ENCODE measurements at places on chromosomes 4 and X.

- no peak for DNase-seq
Measured at GRCh38 chr4:167838686-167839085, 253.7 kb upstream of the ANXA10 start.

GRCh38 chr4:28148221-28148620 is 1287.6 kb downstream of the STIM2 start:
- no peak for DNase-seq

DNA sequence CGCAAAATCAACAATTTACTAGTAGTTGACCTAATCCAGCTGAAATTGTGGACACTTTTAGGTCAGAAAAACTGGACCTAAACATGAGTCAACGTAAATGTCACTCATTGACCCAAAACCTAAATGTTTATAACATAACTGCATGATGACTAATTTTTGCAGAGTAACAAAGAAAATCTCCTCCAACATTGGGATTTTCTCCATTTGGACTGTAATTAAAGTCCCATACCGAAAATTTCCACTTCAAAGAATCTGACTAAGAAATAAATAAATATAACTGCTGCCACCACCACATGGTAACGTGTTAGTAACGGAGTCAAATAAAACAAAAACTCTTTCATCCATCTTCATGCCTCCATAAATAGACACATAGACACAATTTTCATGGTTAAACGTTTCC is 1.9 kb downstream of the ADGRA3 start:
- no peak for DNase-seq

DNA sequence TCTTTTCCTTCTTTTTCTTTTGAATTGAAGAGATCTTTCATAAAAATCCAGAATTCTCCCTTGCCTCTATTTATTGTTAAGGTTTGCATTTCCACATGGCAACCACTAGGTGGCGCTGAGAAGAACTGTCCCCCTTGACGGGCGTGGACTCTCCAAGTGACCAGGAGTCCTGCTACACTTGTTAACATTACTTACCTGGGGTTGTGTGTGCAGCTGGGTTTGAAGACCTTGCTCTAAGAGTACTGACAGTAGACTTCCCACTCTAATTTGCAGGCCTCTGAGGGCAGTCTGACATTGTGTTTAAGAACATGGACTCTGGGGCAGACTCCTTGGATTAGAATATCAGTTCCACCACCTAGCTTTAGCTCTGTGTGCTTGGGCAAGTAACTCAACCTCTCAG is 52.8 kb downstream of the GPRIN3 start:
- DNase-seq, result no peak

DNA sequence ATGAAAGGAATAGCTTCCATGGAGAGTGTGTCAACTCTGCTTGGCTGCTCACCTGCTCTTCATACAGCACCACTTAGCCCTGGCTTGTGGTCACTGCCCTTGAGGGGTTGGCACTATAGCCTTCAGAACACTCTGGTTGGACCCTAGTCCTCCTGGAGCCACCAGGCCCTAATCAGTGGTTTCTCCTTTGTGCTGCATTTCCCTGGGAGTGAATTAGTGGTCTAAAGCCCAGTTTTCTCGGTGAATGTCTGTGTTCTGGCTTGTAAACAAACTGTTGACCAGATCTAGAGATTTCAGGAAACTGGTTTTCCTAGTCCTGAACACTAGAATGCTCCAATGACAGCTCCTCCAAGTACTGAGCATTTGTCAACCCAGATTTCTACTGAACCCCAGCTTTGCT is 28.6 kb upstream of the TMEM154 start:
- no peak for DNase-seq

- no peak for DNase-seq
Measured at GRCh38 chr4:188780686-188781085, 641.4 kb downstream of the TRIML1 start.

DNA sequence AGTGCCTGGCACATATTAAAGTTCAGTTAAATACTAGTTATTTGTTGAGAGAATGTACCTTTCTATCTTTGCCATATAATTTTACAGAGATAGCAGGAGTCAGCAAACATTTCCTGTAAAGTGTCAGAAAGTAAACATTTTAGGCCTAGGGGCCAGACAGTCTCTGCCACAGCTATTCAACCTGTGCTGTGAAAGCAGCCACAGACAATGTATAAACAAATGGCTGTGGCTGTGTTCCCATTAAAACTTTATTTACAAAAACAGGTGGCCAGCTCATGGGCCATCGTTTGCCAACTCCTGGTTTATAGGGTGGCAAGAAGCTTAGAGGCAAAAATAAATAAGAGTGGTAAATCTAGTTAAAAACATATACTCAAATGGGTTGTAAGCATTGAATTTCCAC is 34.0 kb upstream of the BRS3 start:
- DNase-seq, result no peak

DNA sequence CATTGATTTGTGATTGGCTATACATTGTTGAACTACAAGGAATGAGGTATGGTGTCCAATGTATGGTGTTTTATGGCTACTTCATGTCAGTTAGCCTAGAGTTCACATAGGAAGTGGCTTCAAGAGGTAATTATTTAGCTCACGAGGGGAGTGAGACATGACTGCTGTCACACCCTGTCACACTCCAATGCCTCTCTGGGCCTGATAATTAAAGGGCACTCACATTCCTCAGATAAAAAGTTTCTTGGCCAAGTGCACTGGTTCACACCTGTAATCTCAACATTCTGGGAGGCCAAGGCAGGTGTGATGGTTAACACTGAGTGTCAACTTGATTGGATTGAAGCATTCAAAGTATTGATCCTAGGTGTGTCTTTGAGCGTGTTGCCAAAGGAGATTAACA is 65.0 kb upstream of the DDX60 start:
- no peak for DNase-seq

DNA sequence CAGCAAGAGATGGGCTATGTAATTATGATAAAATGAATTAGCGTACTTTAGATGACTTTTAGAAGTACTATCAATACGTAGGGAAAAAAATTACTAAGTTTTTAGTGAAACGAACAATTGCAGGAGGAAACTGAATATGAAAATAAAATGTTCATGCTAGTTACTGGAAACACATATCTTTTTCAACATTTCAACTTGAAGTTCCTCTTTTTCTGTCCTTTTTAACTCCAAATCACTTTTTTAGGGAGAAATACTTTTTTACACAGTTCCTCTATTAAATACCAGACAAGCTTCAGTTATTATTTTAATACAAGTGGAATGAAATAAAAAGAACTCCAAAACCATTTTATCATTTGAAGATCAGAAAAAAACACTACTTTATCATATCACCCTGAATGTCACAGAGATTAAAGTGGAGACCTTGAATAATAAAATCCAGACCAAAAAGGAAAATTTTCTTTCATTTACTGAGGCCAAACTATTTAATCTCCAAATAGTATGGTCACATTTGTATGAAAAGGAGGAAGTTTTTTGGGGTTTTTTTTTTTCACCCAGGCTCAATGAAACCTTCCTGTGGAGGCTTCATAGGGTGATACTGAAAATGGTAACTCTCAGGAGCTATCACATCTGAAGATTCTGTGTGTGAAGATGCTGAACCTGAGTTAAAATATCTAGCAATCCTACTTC is 306.2 kb downstream of the INPP4B start:
- no peak for DNase-seq

GRCh38 chrX:72146527-72146926 is 14.8 kb upstream of the RTL5 start:
- no peak for DNase-seq

DNA sequence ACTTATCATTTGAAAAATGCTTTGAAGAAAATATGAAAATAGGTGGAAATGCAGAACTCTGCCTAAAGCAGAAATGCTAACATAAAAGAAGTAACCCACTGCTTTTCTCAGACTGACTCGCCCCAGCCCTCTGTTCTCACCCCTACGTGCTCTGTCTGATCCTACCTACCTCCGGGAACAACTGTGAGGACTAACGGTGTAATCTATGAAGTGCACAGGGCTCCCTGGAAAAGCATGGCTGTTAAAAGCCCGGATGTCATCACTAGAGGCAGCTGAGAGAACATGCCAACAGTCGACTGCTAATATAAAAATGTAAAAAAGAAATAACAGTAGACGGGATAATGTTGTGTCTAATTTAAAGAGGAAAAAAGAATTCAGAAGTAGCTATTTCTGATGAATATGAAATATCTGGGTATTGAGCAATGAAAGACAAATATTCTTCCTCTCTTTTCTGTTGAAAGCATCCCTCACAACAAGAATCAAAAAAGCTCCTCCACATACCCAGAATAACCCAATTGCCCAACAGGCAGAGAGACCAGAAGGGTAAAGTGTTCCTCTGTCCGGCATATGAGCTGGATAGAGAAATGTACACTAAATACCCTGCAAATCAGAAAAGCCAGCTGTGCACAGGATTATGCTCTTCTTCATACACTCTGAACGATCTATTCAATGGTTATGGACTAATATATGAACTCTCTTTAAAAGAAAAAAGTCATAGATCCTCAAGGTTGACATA is 130.7 kb downstream of the TSPAN5 start:
- DNase-seq, result no peak

- no peak for DNase-seq
Measured at GRCh38 chr4:127629371-127629770, 3.4 kb upstream of the INTU start.

DNA sequence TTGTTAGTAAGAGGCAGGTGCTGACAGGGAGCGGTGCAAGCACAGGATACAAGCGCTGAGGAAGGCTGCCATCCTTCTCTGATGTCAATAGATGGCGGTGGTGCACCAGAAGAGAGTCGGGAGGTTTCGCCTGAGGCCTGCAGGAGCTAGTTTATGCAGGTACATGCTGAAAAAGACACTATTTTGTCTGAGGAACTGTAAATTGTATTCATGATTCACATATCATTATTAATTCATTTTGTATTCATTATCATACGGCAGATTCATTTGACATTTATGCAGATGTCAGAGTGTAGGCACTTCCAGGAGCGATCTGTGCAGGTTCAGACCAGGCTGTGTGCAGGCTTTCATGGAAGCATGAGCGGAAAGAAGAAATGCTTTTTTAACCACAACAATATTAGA is 824.0 kb downstream of the STIM2 start:
- DNase-seq, result no peak

- DNase-seq, result no peak
Measured at GRCh38 chr4:146470604-146471003, 51.1 kb downstream of the SLC10A7 start.

- DNase-seq, result no peak
Measured at GRCh38 chr4:899556-899906, 32.6 kb downstream of the GAK start.

GRCh38 chrX:87517571-87518141 is at the start of gene KLHL4:
KLHL4 (plus strand) TSS chrX:87517802; CDS start chrX:87517894, 92 bp downstream.
- DNase-seq, result no peak

DNA sequence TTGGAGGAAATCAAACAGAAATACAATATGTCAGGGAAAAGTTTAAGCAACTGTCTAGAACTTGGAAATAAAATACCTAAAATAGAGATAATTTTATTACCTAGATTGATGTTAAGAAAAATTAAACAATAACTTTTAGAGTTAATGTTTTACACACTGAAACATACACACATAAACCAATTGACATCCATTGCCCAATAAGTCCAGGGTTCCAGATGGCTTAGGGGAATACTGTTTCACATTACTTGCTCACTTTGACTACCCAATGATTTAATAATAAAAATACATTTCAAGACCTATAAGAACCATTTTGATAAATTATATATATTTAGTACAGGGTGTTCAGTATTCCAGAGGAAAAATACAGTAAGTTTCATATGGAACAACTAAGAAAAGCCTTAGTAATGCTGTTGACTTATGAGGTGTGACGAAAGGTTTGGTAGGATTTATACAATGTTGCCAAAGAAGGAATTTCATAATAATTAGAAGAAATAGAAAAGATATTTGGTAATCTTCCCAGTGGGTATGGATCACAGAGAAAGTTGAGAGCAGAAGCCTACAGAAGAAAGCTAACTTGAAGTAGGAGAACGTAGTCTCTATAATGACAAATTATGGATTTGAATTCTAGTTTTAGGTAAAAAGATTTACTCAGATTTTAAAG is 23.0 kb upstream of the UGT2B4 start:
- no peak for DNase-seq

- DNase-seq, result no peak
Measured at GRCh38 chr4:87055311-87055710, 120.5 kb downstream of the AFF1 start.

DNA sequence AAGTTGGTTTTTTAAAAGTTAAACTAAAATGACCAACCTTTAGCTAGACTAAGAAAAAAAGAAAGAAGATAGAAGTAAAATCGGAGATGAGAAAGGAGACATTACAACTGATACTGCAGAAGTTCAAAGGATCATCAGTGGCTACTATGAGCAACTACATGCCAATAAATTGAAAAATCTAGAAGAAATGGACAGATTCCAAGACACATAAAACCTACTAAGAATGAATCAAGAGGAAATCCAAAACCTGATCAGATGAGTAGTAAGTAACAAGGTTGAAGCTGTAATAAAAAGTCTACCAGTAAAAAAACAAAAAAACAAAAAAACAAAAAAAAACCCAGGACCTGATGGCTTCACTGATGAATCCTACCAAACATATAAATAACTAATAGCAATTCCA is 16.1 kb downstream of the IQCM start:
- DNase-seq, result no peak

DNA sequence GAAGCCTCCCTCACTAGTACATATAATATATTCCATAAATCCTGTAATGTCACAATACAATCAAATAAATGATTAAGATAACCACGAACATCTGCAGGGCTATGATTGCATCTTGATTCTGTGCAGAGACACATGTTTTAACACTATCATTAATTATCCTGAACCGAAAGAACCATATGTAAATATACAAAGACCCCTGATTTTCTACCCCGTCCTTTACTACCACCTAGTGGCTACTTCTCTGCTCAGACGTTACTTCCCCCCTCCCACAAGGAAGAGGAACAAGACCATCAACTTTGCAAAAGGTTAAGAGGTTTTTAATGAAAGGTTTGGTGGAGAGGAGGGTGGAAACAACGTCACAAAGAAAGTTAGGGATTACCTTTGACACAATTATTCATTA is 134.0 kb downstream of the COL4A6 start:
- no peak for DNase-seq

GRCh38 chrX:152024710-152025109 is 50.2 kb upstream of the GABRE start:
- DNase-seq, result no peak

GRCh38 chrX:2608638-2609430 is 82.3 kb upstream of the CD99 start:
- DNase-seq, result no peak

DNA sequence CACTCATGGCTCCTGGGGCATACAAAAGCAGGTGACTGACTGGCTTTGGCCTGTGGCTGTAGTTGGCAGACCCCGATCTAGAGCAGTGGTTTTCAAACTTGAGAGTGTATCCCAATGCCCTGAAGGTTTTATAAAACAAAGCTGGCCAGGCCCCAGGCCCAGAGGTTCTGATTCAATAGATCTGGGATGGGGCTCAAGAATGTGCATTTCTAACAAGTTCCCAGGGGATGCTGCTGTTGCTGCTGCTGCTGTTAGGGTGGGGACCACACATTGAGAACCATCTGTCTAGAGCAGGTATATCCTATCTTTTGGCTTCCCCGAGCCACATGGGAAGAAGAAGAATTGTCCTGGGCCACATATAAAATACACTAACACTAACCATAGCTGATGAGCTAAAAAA is 7.3 kb downstream of the AIFM1 start:
- no peak for DNase-seq

All from AG04449 (cell line).